ENCODE measurements at places on chromosomes 4 and X.

- no peak for DNase-seq
These were observed 1712.4 kb upstream of the TENM3 start for GRCh38 chr4:180530787-180531186.

GRCh38 chr4:42331914-42332368 is 65.3 kb upstream of the SHISA3 start:
- DNase-seq: no peak

- no peak for DNase-seq
These were observed 735 bp downstream of the NRK start for GRCh38 chrX:105823092-105823455.

- DNase-seq: no peak
These were observed 302.9 kb downstream of the ARHGAP10 start for GRCh38 chr4:148034813-148035212.

DNA sequence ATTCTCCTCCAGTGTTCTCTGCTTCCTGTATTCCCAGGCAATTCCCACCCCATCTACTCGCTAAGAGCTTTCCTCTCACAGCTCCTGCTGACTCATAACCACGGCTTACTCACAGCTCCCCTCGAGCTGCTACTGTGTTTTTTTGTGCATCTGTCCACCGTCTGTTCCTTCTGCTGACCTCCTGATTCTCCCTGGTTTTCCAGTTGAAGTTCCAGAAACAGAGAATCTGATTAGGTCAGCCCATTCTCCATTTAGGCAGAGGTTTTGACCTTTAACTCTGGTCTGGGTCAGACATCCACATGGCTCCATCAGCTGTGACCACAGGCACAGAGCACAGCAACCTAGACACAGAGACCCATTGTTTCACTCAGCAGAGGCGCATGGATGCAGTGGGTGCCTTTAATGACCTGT is 5.5 kb upstream of the SMIM20 start:
- no peak for DNase-seq

DNA sequence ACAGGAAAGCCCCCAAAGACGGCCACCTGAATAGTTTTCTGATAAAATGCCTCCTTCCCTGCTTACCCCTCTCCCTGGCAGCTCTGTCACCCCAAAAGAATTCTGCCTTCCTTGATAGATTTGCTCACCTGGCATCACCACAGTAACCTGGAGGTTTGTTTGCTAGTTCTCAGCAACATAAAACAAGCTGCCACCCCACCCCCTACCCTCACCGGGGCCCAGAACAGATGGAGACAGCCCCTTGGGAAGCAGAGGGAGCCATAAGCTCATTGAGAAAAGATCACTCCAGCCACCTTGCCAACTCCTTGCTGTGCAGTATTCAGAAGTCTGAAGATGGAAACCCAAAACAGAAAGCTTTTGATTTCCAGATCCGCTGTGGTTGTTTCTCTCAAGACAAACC is 108.6 kb downstream of the DHX15 start:
- no peak for DNase-seq
